ENCODE measurements at places on chromosomes 16 and 17.

DNA sequence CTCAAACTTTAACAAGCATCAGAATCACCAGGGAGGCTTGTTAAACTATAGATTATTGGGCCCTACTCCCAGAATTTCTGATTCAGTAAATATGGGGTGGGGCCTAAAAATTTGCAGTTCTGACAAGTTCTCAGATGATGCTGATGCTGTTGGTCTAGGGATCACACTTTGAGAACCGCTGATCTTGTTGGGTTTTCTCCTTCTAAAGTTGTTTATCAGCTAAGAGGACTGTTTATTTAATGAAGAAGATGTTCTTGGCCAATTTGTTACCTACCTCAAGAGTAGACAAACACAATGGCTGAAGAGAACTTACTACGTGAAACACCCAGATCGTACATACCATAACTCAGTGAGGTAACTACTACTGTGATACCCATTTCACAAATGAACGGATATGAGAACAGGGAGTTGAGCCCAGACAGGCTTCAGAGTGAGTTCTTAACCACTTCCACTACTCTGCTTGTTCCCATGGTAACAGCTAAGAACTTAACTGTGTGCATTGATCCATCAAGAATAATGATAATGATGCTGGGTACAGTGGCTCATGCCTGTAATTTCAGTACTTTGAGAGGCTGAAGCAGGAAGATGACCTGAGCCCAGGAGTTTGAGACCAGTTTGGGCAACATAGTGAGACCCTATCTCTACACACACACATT, 85.3 kb upstream of the NSRP1 start:
- DNase-seq: no peak

DNA sequence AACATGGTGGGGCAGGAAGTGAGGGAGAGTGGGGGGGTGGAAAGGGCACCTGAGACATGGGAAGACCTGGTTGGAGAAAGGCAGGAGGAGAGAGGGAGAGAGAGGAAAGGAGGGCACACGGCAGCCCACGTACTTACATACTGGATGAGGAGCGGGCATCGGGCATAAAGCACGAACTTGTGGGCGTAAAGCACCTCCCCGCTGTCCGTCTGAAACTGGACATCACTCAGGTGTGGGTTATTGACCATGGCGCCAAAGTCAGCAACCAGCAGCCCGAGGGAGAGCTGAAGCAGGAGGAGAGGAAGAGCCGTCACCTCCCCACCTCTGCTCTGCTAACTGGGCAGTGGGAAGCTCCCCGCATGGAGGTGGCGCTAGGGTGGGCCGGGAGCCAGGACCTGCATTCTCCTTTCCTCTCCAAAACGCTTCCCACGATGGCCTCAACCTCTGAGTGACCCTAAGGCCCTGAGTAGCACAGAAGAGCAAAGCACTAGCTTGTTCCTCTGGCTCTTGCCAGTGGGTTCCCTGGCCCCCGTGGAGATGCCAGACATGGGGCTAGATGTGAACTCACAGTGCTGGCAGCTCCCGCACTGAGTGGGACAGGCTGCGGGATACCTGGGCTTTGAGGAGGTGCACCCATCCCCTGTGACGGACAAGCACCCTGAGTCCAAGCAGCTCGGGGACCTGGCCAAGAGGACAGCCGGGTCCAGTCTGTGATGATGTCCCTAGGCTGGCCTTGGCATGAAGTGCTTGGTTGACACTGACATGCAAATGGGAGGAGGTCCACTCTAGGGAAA, 16.9 kb downstream of the SLX4 start:
- DNase-seq: no peak

- DNase-seq: no peak
These were observed 290.4 kb upstream of the HSBP1 start for GRCh38 chr16:83517398-83517797.

- DNase-seq: no peak
These were observed 80.0 kb upstream of the CDH5 start for GRCh38 chr16:66286527-66286926.

DNA sequence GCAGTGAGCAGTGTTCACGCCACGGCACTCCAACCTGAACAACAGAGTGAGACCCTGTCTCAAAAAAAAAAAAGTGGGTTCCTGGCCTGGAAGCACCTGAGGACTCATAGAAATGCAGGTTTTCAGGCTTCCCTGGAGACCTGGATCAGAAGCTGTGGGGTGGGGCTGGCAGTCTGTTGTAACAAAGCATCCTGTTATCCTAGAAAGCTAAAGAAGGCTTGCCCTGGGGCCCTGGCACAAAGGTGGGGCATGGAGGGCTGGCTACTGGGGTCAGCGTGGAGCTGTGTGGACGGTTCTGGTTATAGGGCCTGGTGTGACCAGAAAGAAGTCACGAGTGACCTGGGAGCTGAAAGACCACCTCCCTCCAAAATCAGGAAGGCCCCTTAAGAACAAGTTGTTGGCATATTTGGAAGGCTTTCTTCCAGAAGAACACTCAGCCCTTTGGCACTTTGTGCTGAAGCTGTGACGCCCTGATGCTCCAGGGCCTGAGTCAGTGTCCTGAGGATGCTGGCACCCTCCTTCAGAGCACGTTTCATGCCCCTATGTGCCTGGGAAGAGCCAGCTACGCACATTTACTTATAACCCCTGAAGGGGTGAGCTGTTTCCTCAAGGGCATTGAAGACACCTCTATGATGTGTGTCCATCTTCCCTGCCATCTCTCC, 6.2 kb downstream of the CRISPLD2 start:
- no peak for DNase-seq

Data from choroid plexus epithelial cell (primary cell).